ENCODE measurements at places on chromosomes 2 and 18. TPM values are rescaled to one million over a fixed set of nuclear protein-coding genes. Genes with fewer than 3 reads are reported as not detected.

GRCh38 chr2:421406-421805, 133.5 kb upstream of the ALKAL2 start:
- no peak for DNase-seq
- no peaks in the 10 kb centered on the region for H3K27me3 ChIP-seq
- no peaks in the 10 kb centered on the region for H3K36me3 ChIP-seq
- H3K4me1 ChIP-seq, result no peaks in the 10 kb centered on the region
- no peak overlapping the region for H3K27ac ChIP-seq

DNA sequence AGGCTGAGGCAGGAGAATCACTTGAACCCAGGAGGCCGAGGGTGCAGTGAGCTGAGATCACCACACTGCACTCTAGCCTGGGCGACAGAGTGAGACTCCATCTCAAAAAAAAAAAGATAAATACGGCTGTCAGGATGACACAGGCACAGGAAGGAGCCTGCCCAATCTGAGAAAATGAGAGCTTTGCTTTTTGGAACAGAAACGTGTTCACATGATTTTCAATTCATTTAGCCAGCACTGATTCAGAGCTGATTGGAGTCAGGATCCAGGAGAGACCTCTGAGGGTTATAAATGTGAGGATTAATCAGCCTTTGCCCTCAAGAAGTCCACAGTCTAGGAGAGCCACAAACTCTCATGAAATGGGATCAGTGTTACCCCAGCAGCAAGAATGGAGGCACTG, 6.9 kb upstream of the SMAD7 start:
- H3K4me3 ChIP-seq, result no peak overlapping the region
- H3K27me3 ChIP-seq, result no peaks in the 10 kb centered on the region
- H3K36me3 ChIP-seq, result no peaks in the 10 kb centered on the region
- peaks cover 48% of the 10 kb centered on the region for H3K4me1 ChIP-seq
- DNase-seq, result no peak

DNA sequence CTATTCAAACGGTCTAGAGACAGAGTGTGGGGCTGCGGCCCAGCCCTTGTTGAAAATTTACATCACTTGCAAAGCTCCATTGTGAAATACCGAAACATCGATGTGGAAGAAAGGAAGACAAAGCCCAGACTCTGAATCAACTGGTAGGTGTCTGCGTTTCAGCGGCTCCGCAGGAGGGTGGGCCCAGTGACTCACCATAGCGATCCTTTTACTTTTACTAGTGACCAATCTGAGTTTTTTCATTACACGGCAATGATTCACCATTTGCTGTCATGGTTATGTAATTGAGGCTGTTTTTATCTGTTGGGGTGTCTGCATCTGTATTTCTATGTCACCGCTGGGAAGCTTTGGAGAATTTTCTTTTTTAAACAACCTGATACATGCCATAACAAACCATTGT, 66.6 kb upstream of the ODC1 start:
- no peak overlapping the region for H3K27ac ChIP-seq
- no peaks in the 10 kb centered on the region for H3K4me1 ChIP-seq
- no peak overlapping the region for H3K4me3 ChIP-seq
- no peaks in the 10 kb centered on the region for H3K36me3 ChIP-seq

The SCN2A gene
- total RNA-seq, result 0.58 TPM

GRCh38 chr2:99863236-99863902, 279.0 kb downstream of the AFF3 start:
- DNase-seq, result no peak
- H3K4me3 ChIP-seq, result no peak overlapping the region
- H3K4me1 ChIP-seq, result peaks cover 11% of the 10 kb centered on the region
- no peaks in the 10 kb centered on the region for H3K36me3 ChIP-seq
- no peaks in the 10 kb centered on the region for H3K27me3 ChIP-seq
- H3K27ac ChIP-seq, result no peak overlapping the region

The APCDD1 gene
- total RNA-seq, result 27.6 TPM

The MC2R gene
- not detected for total RNA-seq

The GREB1L gene
- 1.2 TPM for total RNA-seq
